ENCODE measurements at places on chromosomes 2 and 18.

DNA sequence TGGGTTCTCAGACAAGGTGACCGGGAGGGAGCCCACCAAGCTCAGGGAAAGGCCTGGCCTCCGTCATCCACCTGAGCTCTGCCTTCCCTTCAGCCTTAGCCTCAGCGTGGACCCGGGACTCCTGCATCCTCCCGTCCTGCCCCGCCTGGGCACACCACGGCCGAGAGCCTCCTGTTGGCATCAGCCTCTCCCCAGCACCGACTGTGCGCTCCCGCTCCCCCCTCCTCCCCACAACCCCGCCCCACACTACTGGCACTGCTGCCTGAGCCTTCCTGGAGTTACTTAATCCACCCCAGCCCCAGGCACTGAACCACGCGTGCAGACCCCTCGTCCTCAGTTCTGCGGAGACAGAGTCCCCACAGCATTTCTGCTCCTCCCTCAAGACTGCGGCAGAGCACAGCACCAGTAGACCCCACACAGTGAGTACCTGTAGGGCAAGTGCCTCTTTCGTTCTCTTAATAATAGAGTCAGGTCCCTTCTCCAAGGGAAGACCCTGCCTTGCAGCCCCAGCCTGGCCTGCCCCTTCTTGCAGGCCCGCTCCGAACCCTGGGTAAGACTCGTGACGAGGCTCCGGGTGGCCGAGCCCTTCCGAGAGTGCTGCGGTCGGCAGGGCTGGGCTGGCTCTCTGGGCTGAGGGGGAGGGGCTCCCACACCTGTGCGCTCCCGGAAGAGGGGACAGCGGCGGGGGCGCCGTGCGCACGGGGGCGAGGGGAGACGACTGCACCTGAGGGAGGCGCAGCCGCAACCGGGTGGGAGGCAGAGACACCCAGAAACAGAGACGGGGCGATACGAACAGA is at the start of gene AMER3:
TSS of gene AMER3 (plus strand) at position 285 of the 797 bp plus-strand sequence. CDS start 6,533 bp downstream, outside the sequence.
- no peak for DNase-seq

DNA sequence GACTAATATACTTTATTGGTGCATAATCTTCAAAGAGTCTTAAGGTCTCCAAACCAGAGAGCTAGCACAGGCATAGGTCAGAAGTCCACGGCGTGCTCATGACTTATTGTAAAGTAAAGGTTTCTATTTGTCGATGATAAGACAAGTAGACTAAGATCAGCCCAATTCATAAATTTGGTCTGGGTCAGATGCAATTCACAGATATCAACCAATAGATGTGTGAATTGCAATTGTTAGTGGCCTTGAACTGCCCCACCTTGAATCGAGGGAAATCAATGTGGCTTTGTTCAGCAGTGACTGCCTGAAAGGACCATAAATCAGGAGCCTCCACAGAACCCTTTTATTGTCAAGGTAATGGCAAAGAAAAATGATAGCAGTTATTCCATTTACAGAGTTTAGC is 39.1 kb upstream of the CPS1 start:
- no peak for DNase-seq

- no peak for DNase-seq
Observed at GRCh38 chr2:239944694-239945551, 80.2 kb downstream of the NDUFA10 start.

GRCh38 chr2:236875906-236876505 is 209.7 kb upstream of the COPS8 start:
- DNase-seq = no peak

DNA sequence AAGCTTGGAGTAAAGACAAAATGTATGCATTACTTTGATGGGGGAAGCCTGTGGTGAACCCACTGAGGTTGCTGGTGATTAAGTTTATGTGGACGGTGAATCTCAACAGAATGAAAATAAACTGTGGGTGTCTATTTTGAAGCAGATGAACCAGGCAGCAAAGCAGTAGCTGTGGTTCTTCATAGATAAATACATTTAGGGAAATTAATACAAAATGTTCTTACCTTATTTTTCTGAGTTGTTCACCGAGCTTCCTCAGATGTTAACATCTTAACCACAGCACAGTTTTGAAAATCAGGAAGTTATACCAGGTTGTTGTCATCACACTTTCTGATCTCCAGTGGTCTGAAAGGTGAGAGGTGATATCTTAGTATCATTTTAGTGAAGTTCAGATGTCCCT is 53.9 kb downstream of the NCK2 start:
- DNase-seq = peak; percentile 50

- no peak for DNase-seq
Observed at GRCh38 chr2:235607546-235608199, 113.8 kb downstream of the AGAP1 start.

GRCh38 chr2:239945751-239946561 is 79.2 kb downstream of the NDUFA10 start:
- DNase-seq = no peak

- DNase-seq = no peak
Observed at GRCh38 chr2:6052649-6053048, 360.5 kb downstream of the SOX11 start.

DNA sequence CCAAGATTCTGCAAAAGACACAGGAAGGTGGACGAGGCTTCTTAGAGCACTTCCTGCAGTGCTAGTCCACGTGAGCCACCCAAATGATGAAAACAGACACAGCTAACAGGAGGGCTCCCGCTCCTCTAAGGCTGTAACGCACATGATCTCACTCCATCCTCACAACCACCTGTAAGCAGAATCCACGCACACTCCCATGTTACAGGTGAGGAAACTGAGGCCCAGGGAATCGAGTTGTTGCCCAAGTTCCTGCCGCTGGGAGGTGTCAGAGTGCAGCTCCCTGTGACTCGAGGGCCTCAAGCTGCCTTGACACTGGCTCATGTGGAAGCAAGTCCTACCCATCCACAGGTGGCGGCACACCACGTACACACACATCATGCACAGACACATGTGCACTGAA is 4.4 kb downstream of the DNMT3A start:
- DNase-seq = no peak

GRCh38 chr2:19860022-19860421 is 41.8 kb downstream of the TTC32 start:
- DNase-seq = no peak

- no peak for DNase-seq
Observed at GRCh38 chr2:12806549-12807242, 90.0 kb downstream of the TRIB2 start.

GRCh38 chr2:40169430-40169829 is 282.5 kb downstream of the SLC8A1 start:
- DNase-seq = no peak

GRCh38 chr2:15730545-15731212 is 139.0 kb downstream of the DDX1 start:
- no peak for DNase-seq

- no peak for DNase-seq
Observed at GRCh38 chr2:75528221-75528977, 32.3 kb downstream of the EVA1A start.

Data from effector memory CD4-positive, alpha-beta T cell (primary cell).